ENCODE measurements at places on chromosomes 12 and 14.
A peak's percentile ranks its signal among the peaks of the same experiment; 100 is the strongest.

GRCh38 chr12:32949815-32950214 is 53.2 kb upstream of the PKP2 start:
- DNase-seq: no peak

DNA sequence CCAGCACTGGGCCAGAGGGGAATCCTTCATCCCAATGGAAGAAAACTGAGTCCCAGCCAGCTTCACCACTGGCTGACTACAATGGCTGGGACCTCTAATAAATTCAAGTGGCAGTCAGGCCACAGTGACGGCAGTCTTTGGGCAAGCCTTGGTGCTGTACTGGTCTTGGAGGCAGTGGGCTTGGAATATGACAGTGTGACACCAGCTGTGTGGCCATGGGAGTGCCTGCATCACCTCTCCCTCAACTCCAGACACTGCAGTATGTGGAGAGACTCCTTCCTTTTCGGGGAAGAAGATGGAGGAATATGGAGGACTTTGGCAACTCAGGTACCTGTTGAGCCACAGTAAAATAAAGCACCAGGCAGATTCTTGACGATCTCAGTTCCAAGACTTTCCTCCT is 16.0 kb upstream of the CD163L1 start:
- no peak for DNase-seq

DNA sequence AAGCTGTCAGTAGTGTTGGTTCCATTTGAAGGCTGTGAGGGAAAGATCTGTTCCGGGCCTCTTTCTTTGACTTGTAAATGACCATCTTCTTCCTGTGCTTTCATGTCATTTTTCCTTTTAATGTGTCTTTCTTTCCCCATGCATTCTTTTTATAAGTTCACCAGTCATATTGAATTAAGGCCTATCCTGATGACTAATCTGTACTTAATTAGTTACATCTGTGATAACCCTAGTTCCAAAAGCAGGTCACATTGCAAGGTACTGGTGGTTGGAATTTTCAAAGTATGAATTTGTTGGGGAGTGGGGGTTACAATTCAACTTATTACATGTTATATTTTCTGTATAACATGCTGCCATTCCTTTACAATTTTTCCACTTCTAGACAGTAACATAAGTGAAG is 1642.1 kb upstream of the FLRT2 start:
- no peak for DNase-seq

DNA sequence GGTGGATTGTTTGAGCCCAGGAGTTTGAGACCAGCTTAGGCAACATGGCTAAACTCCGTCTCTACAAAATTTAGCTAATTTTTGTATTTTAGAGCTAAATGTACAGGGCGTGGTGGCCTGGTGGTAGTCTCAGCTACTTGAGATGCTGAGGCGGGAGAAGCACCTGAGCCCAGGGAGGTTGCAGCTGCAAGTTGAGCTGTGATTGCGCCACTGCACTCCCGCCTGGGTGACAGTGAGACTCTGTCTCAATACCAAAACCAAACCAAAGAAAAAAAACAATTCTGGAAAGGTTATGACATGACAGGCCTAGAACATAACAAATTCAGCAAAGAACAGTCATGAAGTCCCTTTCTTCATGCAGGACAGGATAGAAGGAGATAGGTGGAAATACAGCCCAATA is 25.7 kb downstream of the WDR89 start:
- peak; percentile 77 for DNase-seq

DNA sequence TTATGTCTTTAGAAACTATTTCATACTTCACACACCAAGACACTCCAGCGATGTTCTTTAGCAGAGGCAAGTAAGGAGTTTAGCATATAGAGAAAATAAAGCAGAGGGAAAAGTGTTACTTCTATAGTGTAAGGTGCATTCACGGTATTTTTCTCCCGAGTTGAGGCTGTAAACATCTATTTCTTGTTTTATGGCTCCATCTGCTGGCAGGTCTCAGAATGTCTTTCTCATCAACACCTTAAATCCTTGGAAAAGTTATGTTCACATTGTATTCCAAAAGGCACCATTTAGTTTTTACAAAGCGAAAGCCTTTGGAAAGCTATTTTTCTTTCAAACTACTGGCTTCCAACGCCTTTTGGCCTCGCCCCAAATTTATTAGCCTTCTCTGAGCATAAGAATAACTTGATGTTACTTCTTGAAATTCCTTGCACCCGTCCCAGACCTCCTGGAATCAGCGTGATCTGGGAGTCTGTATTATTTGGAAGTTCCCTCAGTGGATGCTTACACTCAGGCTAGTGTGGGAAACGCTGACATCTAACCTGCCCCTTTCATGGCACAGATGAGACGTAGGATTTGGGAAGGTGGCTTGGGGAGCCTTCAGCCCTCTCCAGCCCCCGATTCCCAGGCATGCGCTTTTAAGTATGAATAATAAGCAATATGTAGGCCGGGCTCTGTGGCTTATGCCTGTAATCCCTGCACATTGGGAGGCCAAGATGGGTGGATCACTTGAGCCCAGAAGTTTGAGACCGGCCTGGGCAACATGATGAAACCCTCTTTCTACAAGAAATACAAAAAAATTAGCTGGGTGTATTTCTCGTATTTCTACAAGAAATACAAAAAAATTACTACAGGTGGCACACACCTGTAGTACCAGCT is 1.9 kb upstream of the PIWIL1 start:
- DNase-seq: no peak

- DNase-seq: no peak
These were observed 364.9 kb upstream of the FLRT2 start for GRCh38 chr14:85165094-85165493.

GRCh38 chr12:73867147-73867546 is 670.5 kb upstream of the ATXN7L3B start:
- DNase-seq: no peak

DNA sequence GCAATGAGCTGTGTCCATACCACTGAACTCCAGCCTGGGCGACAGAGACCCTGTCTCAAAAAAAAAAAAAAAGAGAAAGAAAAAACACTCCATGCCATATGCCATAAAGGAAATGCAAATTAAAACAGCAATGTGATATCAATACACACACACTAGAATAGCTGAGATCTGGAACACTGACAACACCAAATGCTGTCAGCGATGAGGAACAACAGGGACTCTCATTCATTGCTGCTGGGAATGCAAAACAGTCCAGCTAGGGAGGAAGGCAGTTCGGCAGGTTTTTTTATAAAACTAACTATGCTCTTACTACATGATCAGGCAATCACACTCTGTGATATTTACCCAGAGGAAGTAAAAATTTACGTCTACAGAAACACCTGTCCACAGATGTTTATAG is 3.4 kb upstream of the ABCB9 start:
- no peak for DNase-seq

DNA sequence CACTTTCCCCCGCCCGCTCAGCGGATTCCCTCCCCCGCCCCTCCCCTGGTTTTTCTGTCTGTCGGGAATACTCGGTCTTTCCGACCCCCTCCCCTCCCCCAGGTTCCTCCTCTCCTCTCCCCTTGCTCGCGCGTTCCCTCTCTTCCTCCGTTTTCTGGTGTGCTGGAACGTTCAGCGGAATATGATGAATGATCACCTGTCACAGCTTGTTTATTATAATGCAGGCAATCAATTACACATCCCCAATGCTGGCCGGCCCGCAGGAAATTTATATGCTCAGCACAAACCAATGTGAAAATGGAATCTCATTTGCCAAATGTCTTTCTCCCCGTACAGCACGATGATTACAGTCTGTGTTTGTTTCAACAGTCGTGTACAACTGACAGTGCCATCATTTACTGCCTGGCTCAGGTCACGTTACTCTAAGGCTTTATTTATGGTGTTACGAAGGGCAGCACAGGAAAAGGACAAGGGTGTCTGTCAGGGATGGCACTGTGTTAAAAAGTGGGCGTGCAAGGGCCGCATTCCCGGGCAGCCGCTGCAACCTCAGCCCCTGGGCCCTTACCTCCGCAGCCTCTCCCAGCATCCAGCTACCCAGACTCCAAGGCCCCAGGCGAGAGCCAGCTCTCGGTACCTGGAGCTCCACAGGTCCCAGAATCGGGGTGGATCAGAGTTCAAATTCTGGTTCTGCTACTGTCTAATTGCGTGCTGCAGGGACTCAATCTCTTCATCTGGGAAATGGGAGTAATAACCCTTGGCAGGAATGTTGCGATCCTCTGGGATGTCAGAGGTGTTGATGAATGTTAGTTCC is 24.7 kb upstream of the MAP1LC3B2 start:
- no peak for DNase-seq

DNA sequence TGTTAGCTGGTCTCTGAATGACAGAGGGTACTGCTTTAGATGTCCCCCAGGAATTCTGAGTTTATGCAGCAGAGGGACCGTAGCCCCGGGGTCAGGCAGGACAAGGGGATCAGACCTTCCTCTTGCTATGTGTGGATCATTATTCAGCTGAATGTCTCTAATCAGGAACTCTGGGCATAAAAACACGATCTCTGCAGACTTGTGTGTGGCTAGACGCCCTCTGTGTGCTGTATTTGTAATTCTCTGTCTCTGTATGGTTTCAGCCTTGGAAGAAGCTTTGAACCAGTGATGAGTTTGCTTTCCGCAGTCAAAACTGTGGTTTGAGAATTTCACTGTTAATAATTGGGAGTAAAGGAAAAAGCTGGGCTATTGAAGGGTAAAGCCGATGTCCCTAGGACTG is 125.3 kb downstream of the ETV6 start:
- no peak for DNase-seq

- DNase-seq: no peak
These were observed 5.5 kb upstream of the OAS1 start for GRCh38 chr12:112901271-112901670.

- DNase-seq: no peak
These were observed 252.6 kb upstream of the PRKD1 start for GRCh38 chr14:30180219-30180618.

- no peak for DNase-seq
These were observed 25.2 kb downstream of the SERPINA1 start for GRCh38 chr14:94363151-94363624.

DNA sequence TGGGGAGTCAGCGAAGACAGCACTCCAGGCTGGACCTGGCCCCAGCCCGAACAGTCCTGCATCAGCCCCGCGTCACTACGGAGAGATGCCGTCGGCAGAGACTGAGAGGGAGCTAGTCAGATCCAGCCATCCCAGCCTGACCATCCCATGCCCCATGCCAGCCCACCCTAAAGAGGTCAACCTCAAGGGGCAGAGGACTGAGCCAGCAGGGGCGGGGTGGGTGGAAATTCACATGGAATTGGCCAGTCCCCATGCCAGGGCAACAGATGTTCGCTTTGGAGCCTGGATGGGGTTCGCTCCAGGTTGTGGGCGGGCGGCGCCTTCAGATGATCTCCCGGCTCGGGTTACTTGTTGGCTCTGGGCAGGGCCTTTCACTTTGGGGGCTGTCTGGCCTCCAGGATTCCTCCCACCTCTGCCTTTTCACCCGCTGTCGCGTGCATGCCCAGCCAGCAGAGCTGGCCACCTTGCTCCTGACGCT is 154.3 kb downstream of the TSPAN9 start:
- DNase-seq: no peak

- no peak for DNase-seq
These were observed 406.4 kb downstream of the CCER1 start for GRCh38 chr12:90548595-90548994.

DNA sequence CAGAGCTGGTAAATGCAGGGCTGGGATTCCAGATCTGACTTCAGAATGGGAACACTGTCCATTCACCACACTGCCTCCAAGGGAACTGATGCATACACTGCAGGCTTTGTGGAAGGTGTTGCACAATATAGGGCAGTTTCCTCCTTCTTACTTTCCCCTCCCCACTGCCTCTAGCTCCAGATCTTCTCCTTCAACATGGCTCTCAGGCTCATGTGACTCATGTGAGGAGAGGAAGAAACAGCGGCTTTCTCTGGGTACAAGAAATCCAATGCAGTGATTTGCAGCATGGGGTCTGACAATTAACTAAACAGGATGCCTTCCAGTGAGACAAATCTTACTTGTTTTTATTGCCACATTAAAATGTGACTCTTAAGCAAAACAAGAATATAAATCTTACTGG is 447.6 kb upstream of the CCDC196 start:
- DNase-seq: peak; percentile 26

DNA sequence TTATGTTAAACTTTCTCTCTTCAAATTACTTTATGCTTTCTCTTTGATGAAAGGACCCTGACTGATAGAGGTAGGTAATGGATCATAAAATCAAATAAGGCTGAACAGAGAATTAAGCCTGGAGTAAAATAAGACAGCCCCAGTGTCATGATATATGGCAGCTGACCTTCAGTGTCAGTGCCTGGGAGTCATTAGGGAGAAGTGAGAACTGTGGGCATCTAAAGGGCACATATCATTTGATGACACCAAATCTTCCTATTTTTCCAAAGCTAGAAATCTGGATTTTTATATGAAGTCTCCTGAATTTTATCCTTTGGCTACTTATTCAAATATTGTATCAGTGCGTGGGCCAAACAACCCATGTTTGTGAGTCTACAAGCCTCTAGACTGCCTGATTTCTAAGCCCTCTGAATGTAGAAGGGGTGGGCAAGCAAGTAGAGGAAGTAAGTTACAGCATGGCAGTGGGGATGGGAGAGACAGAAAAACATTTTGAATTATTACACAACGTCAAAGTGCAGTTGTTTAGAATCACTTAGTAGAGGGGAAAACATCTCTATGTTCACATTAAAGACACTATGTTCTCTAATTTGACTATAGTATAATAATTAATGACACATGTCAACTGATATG is 10.0 kb downstream of the SLC39A9 start:
- peak; percentile 2 for DNase-seq

DNA sequence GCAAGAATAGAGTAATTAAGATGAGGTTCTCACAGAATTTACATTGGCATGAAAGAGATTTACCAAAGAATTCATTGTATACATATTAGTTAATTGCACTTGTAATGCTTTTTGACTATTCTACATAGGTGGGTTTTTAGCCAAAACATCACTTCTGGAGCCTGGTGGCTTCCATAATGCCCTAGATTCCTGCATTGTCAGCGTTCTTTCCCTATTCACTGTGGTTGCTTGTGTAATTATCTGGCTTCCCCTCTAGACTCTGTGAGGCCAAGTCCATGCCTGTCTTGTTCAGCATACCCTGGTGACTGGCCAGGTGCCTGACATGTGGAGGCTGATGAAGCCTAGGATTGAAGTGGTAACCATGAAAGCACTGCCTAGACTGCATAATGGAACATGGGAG is 41.2 kb downstream of the TDP1 start:
- DNase-seq: no peak

DNA sequence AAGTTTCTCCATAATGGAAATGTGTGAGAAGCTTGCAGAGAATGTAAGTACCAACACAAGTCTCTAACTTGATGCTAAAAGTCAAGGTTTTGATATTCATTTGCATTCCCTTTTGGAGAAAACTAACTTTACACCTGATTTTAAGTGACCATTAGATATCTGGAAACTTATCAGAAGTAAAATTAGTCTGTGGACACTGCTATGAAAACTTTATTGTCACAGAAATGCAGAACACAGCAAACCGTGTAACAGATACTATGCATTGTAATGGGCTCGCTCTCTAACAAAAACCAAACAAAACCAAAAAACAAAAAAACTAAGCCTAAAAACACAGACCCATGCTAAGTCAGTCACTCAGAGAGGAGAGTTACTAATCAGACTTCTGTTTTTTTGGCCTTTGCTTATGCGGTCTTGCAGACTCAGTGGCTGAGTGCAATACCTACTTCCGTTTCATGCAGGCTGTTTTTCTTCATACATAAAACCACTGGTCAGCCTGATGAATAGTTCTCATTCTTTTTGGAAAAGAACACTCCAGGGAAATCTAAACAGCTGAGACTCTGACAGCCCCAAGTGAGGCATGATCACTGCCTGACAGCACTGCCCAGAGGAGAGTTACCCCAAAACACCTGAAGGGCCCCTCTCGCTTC is 35.7 kb downstream of the NRDE2 start:
- peak; percentile 79 for DNase-seq

- peak; percentile 36 for DNase-seq
These were observed 10.5 kb downstream of the ARHGEF25 start for GRCh38 chr12:57621497-57622292.

GRCh38 chr14:22627506-22628263 is 16.5 kb downstream of the OR6J1 start:
- DNase-seq: no peak
